ENCODE measurements at places on chromosomes 16 and 17. TPM values are rescaled to one million over a fixed set of nuclear protein-coding genes. Genes with fewer than 3 reads are reported as not detected.

- no peak for DNase-seq
- H3K4me3 ChIP-seq = no peak overlapping the region
- H3K4me1 ChIP-seq = peaks cover 29% of the 10 kb centered on the region
- H3K27me3 ChIP-seq = no peaks in the 10 kb centered on the region
- H3K27ac ChIP-seq = no peak overlapping the region
Measured at GRCh38 chr16:25035494-25036405, 20.6 kb upstream of the ARHGAP17 start.

DNA sequence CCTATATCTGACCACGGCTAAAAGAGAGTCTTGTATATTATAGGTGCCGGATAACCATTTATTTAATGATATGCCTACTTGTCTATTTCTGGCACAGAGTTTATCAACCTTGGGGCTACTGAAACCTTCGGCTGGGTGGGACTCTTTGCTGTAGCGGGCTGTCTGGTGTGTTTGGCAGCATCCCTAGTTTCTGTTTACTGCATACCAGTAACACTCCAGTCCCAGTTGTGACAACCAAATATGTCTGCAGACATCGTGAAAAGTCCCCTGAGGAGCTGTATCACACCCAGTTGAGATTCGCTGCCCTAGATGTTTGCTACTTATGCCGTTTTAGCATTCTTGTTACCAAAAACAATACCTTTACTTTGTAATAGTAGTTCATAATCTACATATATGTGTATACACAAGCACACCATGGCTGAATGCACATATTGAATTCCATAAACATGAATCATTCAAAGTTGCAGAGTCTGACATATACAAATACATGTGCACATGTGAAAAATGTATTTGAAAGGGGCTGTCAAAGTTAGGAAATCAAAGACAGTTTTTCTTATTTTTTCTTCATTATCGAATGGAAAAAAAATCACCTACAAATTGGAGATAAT, 89.1 kb upstream of the SHISA6 start:
- no peaks in the 10 kb centered on the region for H3K36me3 ChIP-seq
- no peaks in the 10 kb centered on the region for H3K4me1 ChIP-seq
- no peak overlapping the region for H3K4me3 ChIP-seq

DNA sequence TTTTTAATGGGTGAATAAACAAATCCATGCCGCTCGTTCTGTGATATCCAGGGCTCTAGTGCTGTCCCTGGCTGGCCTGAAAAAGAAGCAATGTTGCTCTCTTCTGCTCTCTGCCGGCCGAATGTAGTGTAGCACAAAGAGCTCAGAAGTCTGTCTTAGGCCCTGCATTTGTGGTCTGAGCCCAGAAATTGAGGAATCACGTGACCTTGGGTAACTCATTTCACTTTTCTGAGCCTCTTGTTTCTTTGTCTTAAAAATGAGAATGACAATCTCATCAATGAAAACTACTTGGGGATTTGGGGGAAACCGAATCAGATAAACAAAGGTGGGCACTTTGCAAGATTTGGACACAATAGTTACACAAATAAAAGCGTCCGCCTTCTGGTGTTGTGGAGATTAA, 381.6 kb upstream of the ASIC2 start:
- no peaks in the 10 kb centered on the region for H3K36me3 ChIP-seq
- no peak overlapping the region for H3K27ac ChIP-seq
- no peaks in the 10 kb centered on the region for H3K4me1 ChIP-seq
- DNase-seq = peak; percentile 65

- H3K27me3 ChIP-seq = no peaks in the 10 kb centered on the region
- H3K36me3 ChIP-seq = no peaks in the 10 kb centered on the region
- H3K4me1 ChIP-seq = peaks cover 74% of the 10 kb centered on the region
- no peak overlapping the region for H3K4me3 ChIP-seq
- peak overlapping the region; percentile 21 for H3K27ac ChIP-seq
Measured at GRCh38 chr17:77285594-77286390, 145.0 kb downstream of the SEC14L1 start.

The MT4 gene
- not detected for total RNA-seq

The SCNN1G gene
- not detected for total RNA-seq

The NLK gene
- total RNA-seq = 87.3 TPM

The SLC35G6 gene
- total RNA-seq = not detected

The HMOX2 gene
- total RNA-seq = 35.7 TPM

The MFAP4 gene
- not detected for total RNA-seq

The ZNF750 gene
- 0.14 TPM for total RNA-seq

The OR1F1 gene
- total RNA-seq = not detected

The GLTPD2 gene
- total RNA-seq = 15.6 TPM
